ENCODE measurements at places on chromosomes 6 and 20.

GRCh38 chr6:132131758-132132157 is 180.6 kb upstream of the CCN2 start:
- DNase-seq, result no peak

- no peak for DNase-seq
These were observed 2.9 kb downstream of the HAO1 start for GRCh38 chr20:7937328-7937727.

DNA sequence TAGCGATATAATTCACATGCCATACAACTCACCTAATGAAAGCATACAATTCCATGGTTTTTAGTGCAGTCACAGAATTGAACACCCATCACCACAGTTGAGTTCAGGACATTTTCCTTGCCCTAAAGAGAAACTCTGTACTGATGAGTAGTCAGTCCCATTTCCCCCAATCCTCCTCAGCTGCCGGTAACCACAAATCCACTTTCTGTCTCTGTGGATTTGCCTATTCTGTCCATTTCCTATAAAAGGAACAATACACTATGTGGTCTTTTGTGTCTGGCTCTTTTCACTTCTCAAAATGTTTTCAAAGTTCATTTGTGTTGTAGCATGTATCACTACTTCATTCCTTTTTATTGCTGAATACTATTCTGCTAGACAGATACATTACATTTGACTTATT is 67.9 kb upstream of the TGM3 start:
- DNase-seq, result no peak

GRCh38 chr6:81744131-81744530 is 8.3 kb downstream of the TENT5A start:
- no peak for DNase-seq

DNA sequence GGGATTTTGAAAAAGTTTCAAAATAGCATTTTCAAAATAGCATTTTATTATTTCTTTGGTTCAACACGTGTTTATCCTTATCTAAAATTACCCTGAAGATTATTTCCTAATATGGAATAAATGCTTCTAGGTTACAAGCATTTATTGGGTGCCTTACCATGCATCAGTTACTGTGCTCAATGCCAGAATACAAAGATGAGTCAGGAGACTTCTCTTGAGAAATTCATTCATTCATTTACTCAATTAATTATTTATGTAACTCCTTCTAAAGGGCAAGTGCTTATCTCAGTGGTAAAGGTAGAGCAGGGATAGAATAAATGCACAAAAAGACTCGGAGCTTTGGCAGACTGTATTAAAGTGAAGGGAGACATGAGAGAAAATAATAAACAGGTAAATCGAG is 150.1 kb upstream of the PDE7B start:
- DNase-seq, result no peak

DNA sequence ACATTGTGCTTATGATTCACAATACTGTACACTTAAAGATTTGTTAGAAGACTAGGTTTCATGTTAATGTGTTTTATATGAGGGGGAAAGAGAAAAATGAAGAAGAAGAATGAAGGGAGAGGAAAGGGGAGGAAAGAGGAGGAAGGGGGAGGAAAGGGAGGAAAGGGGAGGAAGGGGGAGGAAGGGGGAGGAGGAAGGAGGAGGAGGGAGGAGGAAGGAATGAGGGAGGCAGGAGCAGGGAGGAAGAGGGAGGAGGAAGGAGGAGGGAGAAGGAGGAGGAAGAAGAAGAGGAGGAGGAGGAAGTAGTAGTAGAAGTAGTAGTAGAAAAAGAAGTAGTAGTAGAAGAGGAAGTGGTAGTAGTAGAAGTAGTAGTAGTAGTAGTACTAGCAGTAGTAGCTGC is 70.6 kb downstream of the COL21A1 start:
- no peak for DNase-seq

- DNase-seq, result no peak
These were observed 61.8 kb upstream of the LAMA2 start for GRCh38 chr6:128821116-128821515.

DNA sequence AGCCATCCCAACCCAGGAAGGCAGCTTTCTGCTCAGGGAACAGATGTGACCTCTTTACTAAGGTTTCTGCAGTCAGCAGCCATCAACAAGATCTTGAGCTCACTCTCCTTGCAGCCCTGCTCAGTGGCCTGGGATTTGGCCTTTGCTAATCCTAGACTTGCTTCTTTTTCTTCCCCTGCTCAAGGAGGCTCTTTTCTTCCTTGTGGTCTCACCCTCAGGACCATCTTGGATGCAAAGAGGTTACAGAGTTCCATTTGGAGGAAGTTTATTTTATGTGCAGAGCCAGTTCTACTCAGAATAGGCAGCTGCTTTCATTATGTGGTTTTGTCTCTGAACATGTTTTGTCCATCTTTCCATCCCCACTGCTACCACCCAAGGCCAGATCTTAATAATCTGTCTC is 49.3 kb downstream of the RALY start:
- no peak for DNase-seq

GRCh38 chr20:13322621-13323020 is 101.5 kb downstream of the ISM1 start:
- no peak for DNase-seq

DNA sequence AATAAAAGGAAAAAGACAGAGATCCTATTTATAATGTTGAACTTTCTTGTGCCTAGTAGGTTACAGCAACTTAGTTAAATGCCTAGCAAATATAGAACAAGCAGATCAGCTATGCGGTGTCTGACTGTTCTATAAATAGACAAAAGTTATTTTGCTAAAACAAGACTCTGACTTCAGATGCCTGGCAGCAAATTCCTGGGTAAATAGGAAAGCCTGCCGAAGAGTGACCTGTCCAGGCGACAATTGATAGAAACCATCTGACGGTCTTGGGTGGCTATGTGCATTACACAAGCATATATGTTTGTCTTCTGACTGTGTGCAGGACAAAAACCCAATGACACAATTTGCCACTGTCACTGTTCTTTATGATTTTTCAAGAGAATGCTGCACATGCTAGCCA is 38.0 kb upstream of the PDE10A start:
- DNase-seq, result no peak

- DNase-seq, result no peak
These were observed 2.8 kb downstream of the TENT5A start for GRCh38 chr6:81749707-81750106.

DNA sequence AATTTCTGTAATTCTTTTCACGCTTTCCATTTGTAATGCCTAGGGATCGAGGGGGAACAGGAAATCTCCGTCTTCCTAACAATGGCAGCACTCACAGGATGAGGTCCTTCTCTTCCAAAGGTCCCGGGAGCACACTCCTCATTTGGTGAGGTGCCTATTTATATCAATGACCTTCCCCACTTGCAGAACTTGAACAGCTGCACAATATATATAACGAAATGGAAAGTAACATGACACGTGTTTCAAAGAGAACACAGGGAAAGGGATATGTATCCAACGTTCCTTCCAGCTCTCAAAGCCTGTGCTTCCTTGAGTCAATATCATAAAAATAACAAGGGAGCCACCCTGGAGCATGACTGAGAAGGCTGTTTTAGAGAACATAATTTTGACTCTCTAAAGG is 78.6 kb upstream of the RBM24 start:
- DNase-seq, result no peak

GRCh38 chr6:121590438-121590837 is 155.0 kb downstream of the GJA1 start:
- no peak for DNase-seq

DNA sequence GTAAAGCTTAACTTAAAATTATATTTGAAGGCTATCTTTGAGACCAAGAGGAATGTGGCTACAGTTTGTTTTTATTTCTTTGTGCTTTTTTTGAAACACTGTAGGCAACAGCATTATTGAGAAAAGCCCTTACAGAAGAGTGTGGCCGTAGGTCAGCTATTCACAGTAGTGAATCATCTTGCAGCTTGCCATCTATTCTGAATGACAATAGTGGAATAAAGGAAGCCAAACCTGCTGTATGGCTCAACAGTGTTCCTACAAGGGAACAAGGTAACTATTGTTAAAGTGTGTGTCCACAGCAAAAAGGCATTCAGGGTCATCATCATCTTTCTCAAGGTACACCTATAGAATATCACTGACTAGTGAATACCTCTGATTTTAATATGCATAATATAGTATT is 88.5 kb downstream of the KIZ start:
- no peak for DNase-seq

- no peak for DNase-seq
These were observed 42.9 kb upstream of the SPACA1 start for GRCh38 chr6:88004707-88005106.

- DNase-seq, result no peak
These were observed 103.0 kb upstream of the SYNDIG1 start for GRCh38 chr20:24366336-24367004.

DNA sequence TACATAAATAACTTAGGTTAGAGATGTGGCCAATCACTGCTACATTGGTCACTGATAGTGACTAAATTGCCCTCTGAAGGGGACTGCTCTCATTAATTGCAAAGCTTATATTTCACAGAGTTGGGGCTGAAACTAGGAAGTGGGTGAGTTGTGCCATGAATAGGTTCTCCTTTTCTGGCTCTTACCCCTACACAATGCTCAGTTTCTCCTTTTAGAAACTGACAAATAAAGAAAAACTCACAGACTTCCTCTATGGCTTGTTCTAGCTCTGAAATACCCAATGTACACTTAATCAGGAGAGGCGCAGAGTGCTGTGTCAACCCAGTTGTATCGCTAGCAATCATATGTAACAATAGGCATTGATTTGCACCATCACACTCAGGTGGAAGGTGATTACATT is 41.2 kb upstream of the PROKR2 start:
- DNase-seq, result no peak

DNA sequence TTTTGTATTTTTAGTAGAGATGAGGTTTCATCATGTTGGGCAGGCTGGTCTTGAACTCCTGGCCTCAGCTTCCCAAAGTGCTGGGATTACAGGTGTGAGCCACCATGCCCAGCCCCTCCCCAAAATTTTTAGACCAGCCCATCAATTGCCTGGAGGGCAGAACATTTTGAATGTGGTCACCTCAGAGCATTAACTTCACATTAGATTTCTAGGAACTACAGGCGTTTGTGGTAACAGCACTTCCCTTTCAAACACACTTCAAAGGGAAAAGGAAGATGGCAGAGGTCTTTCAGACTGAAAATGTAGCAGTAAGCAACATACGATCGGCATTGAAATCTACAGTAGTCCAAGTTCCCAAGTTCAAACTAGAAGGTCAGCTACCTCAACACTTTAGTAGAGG is 12.3 kb upstream of the SLA2 start:
- DNase-seq, result no peak

DNA sequence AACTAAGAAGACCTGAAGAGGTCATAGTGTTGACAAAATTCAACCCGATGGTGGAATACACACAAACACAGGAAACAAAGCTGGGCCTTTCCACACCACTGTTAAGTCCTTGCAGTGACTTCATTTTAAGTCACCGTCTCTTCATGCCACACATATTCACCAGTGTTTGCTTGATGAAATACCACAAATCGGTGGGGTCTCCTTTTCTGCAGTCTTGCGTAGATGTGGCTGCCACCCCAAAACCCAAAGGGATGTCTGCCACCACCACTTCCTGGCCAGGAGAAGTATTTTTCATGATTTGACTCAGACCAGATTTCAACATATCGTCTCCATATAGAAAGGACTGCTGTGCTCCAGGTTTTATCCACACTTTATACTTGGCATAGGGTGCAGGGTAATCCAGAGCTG is 11.0 kb upstream of the COL10A1 start:
- DNase-seq, result no peak

GRCh38 chr6:157487110-157487773 is 106.3 kb downstream of the ZDHHC14 start:
- no peak for DNase-seq

- no peak for DNase-seq
These were observed 721.8 kb downstream of the UTRN start for GRCh38 chr6:145006914-145007313.

DNA sequence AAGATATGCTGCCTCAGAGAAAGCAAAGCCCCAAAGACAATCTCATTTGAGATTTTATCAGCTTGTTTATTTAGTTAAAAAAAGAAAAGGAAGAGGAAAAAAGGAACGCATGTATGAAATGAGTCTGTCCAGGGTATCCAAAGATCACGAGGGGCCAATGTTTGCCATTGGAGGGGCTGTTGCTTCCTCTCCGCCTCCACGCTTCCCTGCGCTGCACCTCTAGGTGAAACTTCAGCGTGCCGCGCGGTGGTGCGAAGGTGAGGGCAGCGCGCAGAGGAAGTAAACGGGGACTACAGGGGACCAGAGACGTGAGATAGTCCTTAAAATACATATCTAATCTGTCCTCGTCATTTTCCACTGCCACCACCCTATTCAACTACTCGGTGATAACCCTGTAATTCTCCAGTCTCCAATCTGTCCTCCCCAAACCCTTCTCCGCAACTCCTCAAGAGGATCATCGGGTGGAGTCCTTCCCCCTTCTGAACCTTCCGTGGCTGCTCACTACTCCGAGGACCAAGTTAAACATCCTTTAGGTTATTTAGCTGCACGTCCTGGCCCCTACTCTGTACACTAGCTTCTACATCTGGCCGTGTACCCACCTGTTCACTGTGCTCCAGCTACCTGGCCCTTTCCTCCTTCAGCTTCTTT is 1.1 kb upstream of the DCBLD1 start:
- no peak for DNase-seq

GRCh38 chr6:155327326-155328073 is 13.2 kb upstream of the TFB1M start:
- DNase-seq, result peak; percentile 38

GRCh38 chr20:20456741-20457140 is 88.8 kb downstream of the INSM1 start:
- no peak for DNase-seq

GRCh38 chr20:34213213-34213612 is 28.0 kb upstream of the ASIP start:
- DNase-seq, result no peak

DNA sequence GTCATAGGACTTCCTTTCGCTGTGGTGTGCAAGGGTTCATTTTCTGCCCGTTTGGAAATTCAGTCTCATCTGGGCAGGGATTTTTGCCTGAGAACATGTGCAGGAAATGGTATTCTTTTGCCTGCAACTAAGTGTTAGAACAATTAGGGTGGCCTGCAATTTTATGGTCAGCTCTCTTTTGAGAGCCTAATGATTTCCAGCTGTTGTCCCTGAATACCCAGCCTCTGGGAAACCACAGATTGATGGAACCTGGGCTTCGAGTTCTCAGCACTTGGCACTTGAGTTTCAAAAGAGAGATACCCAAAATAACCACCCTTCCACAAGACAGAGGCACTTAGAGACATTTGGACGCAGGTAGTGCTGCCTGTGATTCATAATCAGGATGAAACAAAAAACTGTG is 217.2 kb upstream of the FOXA2 start:
- no peak for DNase-seq

- no peak for DNase-seq
These were observed 503.2 kb downstream of the CDKAL1 start for GRCh38 chr6:21037453-21037852.

GRCh38 chr6:40962241-40962640 is 76.8 kb downstream of the UNC5CL start:
- DNase-seq, result no peak

- no peak for DNase-seq
These were observed 62.3 kb downstream of the TRMT11 start for GRCh38 chr6:126048635-126049034.

- DNase-seq, result no peak
These were observed 38.9 kb upstream of the NKX2-4 start for GRCh38 chr20:21436205-21436604.

GRCh38 chr20:38126932-38127621 is 38.0 kb downstream of the TGM2 start:
- DNase-seq, result no peak

Data from activated T-helper 1 cell treated with anti-CD3 and anti-CD28 coated beads, Interleukin-2, amount 50 U/mL, for 16 hours (primary cell).